ENCODE measurements at places on chromosomes 3 and 15. TPM values are rescaled to one million over a fixed set of nuclear protein-coding genes. Genes with fewer than 3 reads are reported as not detected.

Gene CAPN3
- total RNA-seq: not detected

Gene CLDN16
- not detected for total RNA-seq

Gene CCDC39
- not detected for total RNA-seq

Gene TRIM42
- total RNA-seq: not detected

Gene KLHL24
- total RNA-seq: 15.1 TPM

Gene GABRB3
- total RNA-seq: not detected

Gene ATP8B4
- 0.89 TPM for total RNA-seq

Gene CDC25A
- 16.5 TPM for total RNA-seq

Gene CEMIP
- 2.1 TPM for total RNA-seq

Gene SLCO2A1
- 0.47 TPM for total RNA-seq

Gene ARIH2
- 88.4 TPM for total RNA-seq

Gene LRRC31
- not detected for total RNA-seq

All from M059J (cell line).